ENCODE measurements at places on chromosomes 6 and 20.

DNA sequence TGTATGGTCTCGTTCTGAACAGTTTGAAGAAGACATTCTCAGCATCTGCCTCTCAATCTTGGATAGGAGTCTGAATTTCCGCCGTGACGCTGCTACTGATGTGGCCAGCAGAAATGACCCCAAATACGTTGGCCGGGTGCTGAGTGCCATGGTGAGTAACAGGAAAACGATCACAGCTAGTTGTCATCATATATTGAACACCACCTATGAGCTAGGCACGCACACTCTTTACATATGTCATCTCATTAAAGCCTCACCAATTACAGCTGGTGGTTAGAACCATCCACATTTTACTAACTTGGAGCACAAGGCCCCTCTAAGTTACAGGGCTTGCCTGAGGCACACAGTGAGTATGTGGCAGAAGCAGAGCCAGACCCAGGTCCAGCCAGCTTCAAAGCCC, 17.1 kb downstream of the TGM3 start:
- no peak for DNase-seq

GRCh38 chr6:132964868-132965382, 150.6 kb downstream of the RPS12 start:
- no peak for DNase-seq

- peak; percentile 87 for DNase-seq
Observed at GRCh38 chr6:4281341-4282293, 146.2 kb upstream of the ECI2 start.

DNA sequence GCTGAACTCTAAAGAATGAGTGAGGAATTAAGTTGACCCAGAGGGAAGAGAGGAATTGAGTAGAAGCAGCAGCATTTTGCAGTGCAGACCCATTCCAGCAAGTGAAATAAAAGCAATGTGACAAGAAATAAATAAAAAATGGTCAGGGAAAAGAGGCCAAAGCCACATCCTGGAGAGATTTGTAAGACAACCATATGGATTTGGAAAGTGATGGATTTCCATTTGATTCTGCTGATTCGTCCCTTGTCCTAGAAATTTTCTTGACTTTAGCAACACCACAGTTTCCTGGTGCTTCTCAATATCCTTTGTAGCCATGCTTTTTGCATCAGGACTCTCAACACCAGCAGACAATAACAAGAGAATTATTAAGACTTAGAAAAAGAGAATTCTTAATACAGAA, 29.8 kb downstream of the ANKEF1 start:
- no peak for DNase-seq

DNA sequence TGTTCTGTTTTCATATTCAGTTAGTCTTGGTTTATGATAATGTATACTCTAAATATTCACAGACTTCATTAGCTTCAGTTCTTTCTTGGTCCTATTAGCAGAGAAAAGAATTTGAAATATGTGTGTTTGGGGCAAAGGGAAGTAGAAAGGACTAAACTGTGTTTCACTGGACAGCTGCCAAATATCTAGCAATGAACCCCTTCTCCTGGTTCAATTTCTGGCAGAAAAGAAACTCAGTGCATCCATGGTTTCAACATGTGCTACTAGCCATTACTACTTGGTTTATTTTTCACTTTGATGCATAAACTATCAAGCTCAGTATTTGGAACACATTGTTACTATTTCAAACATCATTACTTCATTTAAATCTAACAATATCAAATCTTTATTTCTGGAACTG, 43.6 kb downstream of the FBXL4 start:
- no peak for DNase-seq

DNA sequence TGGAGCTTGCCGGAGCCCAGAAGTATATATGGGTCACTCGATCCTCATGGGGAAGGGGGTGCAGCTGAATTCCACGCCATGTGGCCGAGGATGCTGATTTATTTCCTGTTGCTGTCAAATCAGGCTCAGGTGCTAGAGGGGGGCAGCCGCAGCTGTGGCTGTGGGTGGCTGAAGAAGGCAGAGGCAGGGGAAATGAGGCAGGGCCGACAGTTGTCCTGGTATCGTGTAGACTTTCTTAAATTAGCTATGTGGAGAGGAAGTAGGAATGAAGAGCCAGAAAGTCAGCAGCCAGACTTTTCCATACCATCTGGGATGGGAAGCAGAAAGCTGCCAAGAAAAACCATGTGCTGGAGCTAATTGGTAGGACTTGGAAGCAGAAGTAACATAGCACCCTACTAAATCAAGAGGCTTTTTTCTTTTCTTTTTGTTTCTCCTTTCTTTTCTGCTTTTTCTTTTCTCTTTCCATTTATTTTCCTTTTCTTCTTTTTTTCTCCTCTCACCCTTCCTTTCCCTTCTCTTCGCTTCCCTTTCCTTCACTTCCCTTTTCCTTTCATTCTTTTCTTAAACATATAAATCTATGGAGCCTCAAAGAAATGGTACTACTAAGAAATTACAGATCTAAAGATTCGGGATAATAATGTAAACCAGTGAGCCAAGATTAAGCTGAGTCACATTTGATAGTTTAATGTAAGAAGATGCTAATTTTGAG, 90.6 kb upstream of the CD83 start:
- DNase-seq: no peak

GRCh38 chr6:52208612-52209011, 22.4 kb downstream of the IL17A start:
- DNase-seq: no peak
